ENCODE measurements at places on chromosomes 4 and X.

DNA sequence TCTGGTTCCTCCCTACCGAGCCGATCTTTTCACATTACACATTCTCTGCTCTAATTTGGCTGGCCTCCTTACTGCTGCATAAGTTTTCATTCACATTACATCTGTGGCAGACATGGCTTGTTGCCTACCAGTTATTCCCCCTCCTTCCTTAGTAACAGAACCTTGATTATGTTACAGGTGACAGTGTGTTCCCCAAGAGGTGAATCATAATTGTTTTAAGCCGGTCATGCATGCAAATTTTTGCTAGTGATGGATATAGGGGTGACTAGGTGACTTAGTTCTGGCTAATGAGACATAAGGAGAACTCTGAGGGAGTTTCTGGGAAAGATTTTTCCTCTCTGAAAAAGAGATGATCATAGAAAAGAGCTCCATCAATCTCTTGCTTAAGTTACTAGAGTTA, 8.4 kb upstream of the LAMP2 start:
- DNase-seq = no peak

GRCh38 chrX:130694983-130695382, 208.0 kb downstream of the ENOX2 start:
- DNase-seq = no peak

GRCh38 chrX:43822014-43822413, 60.2 kb downstream of the MAOB start:
- DNase-seq = no peak

DNA sequence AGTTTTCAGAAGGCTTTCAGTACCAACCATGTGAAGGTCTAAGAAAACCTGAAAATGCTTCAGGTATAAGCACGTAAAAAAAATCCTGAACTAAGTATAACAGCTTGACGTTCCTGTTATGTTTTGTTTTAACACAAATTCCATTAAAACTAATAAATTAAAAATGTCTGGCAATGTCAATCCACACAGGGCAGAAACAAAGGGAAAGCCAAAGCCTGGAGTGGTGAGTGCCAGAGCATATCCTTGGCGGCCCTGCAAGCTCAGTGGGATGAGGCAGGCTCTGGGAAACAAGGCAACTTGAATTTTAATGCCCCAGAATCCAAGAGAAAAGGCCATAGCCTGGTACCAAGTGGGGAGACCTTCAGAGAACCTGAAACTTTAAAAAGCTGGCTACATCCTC, 78.2 kb downstream of the EPHA5 start:
- DNase-seq = no peak

DNA sequence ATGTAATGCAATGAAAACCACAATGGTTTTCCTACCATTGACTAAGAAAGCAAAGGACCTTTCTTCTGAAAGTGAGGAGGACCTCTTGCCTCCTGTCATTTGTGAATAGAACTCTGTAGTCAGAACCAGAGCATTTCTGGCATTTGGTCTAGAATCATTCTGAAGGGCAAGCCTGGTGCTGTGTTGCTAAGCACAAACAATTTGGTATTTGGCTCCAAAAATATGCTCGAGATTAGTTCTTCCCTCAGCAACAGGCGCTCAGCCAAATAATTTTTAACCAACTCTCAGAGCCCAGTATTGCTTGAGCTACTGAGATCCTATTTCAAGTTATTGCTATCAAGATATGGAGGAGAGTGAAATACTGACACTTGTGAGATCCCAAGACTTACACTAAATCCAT, 71.0 kb downstream of the SNCA start:
- DNase-seq = peak; percentile 39

DNA sequence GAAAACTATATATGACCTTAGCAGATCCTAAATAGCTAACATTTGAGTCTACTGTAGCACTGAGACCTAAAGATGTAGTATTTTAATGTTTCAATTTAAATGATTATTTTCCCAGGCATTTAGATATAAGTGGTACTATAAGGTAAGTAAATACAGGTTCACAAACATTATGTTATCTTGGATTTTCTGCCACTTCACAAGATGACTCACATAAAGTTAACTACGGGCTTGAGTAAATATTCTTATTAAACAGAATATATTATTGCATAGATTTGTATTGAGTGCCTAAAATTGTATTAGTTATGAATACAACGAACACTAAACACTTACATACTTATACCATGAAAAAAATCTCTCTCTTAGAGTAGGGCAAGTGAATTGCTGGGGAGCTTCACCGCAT, 34.2 kb upstream of the VCX3B start:
- DNase-seq = no peak

DNA sequence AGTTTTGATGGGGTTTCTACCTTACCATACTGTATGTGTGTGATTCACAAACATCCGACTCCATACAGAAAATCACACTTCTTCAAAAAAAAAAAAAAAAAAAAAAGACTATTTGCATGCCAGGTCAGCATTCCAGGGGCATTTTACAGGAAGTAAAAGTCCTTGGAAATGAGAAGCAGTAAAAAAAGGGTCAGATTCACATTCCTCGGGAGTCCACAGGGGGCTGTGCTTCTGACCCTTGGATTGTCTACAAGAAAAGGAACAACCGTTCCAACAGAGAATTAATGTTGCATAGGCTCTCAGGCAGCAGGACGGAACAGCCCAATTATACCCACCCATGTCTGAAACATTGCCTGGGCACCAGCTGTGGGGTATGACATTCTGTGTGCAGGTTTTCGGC, 290.3 kb downstream of the LDB2 start:
- DNase-seq = peak; percentile 49

GRCh38 chr4:20046931-20047677, 204.6 kb upstream of the SLIT2 start:
- DNase-seq = no peak

DNA sequence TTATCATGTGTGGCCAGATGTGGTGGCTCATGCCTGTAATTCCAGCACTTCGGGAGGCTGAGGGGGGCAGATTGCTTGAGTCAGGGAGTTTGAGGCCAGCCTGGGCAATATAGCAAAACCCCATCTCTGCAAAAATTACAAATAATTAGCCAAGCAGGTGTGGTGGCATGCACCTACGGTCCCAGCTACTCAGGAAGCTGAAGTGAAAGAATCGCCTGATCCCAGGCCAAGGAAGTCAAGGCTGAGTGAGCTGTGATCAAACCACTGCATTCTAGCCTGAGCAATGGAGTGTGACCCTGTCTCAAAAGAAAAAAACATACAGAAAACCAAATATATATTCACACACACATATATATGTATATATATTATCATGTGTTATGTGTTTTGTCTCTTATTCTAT, 15.0 kb downstream of the APELA start:
- no peak for DNase-seq

GRCh38 chrX:101485212-101485949, at the start of gene ARMCX4:
ARMCX4 (plus strand) TSS chrX:101485456; CDS start chrX:101488590, 3,134 bp downstream.
- peak; percentile 25 for DNase-seq

DNA sequence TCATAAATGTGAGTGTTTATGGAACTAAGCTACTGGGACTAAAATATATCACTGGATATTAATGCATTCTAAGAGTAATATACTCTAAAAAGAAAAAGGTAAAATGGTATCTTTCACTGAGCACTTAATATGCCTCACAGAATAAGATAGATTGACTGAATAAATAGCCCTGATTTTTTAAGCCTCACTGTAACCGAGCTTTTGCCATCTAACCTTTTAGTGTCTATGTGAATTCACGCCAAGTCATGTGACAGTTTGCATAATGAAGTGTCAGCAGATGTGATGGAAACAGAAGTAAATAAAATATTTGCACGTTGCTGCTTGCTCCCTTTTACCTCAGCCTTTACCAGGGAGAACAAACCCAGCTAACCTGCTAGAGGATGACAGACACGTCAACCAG, 119.7 kb upstream of the NWD2 start:
- DNase-seq = no peak

GRCh38 chrX:46831765-46832327, 5.0 kb upstream of the RP2 start:
- DNase-seq = no peak

GRCh38 chr4:183347566-183347965, 25.3 kb upstream of the CLDN24 start:
- DNase-seq = no peak

DNA sequence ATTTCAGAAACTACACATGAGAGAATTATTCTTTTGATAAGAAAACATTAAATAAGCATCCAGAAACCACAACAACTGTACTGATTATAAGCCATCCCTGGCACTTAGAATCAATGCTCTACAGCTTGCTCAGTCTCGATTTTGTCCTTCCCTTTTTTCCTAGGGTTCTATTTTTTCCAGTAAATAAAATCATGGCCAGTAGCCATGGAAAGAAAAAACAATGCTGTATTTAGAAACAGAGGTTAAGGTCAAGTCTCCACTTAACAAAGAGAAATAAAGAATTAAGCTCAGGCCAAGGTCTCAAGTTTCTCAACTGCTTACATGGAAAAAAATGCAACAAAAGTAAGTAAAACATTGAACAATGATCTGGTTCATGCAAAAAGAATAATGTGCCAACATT, 38.7 kb upstream of the GRID2 start:
- peak; percentile 1 for DNase-seq

GRCh38 chr4:121155893-121156292, 8.2 kb downstream of the TNIP3 start:
- DNase-seq = peak; percentile 73

- no peak for DNase-seq
Measured at GRCh38 chr4:66034671-66035070, 364.4 kb upstream of the EPHA5 start.

DNA sequence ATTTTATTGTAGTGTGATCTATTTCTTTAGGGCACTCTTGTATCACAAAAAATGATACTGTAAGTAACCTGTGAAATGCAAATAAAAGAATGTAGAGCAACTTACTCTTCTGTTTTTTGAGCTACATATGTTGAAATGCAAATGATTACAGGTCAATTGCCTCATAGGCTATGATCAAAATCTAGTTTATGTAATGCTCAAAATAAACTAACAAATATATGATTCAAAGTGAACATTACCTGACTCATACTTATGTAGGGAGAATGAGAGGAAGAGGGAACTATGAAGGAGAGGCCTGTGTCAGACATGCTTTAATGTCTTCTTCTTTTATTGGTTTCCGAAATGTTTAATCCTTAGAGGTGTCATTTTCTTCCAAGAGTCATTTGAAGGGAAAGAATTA, 5.0 kb upstream of the RPS6KA3 start:
- no peak for DNase-seq

All from skeletal muscle cell (primary cell).